ENCODE measurements at places on chromosomes 5 and 9.
A peak's percentile ranks its signal among the peaks of the same experiment; 100 is the strongest.

DNA sequence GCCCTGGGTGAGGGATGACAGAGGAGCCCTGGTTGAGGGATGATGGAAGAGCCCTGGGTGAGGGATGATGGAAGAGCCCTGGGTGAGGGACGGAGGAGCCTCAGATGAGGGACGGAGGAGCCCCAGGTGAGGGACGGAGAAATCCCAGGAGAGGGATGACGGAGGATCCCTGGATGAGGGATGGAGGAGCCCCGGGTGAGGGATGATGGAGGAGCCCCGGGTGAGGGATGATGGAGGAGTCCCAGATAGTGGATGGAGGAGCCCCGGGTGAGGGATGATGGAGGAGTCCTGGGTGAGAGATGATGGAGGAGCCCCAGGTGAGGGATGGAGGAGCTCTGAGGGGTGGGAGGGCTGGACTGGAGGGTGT lies 10.9 kb downstream of the PHF2 start:
- no peak for DNase-seq

DNA sequence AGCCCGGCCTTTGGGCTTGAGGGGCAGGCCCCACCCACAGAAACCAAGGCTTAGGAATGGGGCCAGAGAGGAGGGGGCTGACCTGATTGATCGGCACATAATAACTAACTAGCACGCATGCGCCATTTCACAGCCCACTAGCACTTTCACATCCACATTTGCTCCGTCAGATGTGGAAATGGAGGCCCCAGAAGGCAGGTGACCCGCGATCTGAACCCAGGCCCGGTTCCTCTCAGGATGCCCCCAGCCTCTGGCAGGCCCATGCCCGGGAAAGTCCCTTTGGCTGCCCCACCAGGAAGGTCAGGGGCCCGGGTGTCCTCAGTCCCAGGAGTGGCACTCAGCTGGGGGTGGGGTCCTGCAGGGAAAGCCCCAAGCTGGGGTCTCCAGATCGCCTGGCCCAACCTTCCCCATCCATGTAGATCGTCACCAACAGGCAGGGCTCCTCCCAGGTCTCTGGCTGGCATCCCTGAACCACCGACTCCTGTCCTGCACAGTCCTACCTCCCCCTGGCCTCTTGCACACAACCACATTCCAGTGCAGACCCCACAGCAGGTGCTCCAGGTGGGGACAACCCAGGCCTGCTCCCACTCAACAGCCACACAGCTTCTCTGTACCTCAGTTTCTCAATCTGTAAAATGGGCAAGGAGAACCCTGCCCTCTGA lies 46.7 kb downstream of the VAV2 start:
- no peak for DNase-seq

- no peak for DNase-seq
Observed at GRCh38 chr5:52922384-52922783, 66.8 kb upstream of the ITGA2 start.

- no peak for DNase-seq
Observed at GRCh38 chr9:69030851-69031645, 4.5 kb upstream of the FXN start.

- no peak for DNase-seq
Observed at GRCh38 chr9:95336281-95336680, 18.8 kb upstream of the FANCC start.

- DNase-seq: no peak
Observed at GRCh38 chr5:60703944-60704343, 4.0 kb upstream of the DEPDC1B start.

- DNase-seq: no peak
Observed at GRCh38 chr9:118367383-118367782, 663.2 kb downstream of the TLR4 start.

DNA sequence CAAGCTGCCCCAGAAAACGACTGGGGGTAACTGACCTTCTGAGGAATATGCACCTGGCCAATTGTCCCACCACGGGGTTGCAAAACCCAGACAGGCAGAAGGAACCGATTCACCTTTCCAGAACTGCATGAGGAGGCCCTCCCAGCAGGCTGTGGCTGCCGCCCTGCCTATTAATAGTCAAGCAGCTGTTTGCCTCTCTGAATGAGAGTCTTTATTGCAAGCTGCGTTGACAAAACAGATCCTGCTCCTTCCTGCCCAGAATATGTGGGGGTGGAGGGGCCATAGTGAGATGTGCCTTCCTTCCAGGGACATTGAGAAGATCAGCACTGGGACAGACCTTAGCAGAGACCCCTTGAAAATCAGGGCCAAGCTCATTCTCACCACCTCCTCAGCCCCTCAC lies 18.3 kb upstream of the TCOF1 start:
- no peak for DNase-seq

DNA sequence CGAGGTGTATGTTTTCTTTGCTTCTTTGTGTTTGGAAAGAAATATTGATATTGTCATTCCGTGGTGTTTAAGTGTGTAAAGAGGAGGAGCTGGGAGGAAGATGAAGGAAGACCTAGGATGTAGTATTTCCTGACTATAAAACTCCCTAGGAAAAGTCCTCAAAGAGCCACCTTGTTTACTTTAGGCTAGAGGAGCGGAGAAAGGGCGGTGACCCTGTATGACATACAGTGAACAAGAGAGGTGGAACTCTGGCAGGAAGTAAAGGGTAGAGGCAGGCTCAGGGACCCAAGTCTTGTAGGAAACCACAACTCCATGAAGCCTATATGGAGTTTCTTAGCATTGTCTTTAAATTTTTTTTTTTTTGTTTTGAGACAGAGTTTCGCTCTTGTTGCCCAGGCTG lies 303.9 kb downstream of the DOCK8 start:
- no peak for DNase-seq

GRCh38 chr9:99169086-99169485 lies 52.7 kb downstream of the ALG2 start:
- no peak for DNase-seq

- DNase-seq: no peak
Observed at GRCh38 chr5:90606539-90606938, 47.9 kb downstream of the ADGRV1 start.

DNA sequence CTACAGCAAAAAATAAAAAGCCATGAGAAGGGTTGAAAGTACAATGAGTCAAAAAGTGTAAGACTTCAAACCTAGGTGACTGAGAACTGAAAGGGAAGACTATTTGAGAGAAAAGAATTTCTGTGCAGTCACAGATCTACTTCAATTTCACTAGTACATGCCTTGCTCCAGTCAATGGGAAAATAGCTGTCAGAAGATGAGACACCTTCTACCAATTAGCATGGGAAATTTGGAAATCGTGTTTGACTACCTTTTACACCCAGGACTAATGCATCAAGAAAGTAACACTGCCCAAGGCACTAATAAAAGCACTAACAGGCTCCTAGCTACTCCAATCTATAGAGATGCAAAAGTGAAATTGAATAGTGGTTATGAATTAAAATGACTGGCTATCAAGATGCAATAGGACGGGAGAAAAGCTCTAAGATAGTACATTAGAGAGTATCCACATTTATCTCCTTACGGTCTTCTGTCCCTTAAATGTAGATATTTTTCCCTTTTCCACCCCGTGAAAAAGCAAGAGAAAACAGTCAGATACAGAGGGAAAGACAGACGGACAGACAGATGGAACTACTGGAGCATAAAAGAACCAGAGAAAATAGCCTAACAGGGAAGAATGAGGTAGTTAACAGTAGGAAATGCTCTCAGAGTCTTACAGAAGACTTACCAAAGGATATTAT lies 15.2 kb downstream of the ERP44 start:
- DNase-seq: no peak

DNA sequence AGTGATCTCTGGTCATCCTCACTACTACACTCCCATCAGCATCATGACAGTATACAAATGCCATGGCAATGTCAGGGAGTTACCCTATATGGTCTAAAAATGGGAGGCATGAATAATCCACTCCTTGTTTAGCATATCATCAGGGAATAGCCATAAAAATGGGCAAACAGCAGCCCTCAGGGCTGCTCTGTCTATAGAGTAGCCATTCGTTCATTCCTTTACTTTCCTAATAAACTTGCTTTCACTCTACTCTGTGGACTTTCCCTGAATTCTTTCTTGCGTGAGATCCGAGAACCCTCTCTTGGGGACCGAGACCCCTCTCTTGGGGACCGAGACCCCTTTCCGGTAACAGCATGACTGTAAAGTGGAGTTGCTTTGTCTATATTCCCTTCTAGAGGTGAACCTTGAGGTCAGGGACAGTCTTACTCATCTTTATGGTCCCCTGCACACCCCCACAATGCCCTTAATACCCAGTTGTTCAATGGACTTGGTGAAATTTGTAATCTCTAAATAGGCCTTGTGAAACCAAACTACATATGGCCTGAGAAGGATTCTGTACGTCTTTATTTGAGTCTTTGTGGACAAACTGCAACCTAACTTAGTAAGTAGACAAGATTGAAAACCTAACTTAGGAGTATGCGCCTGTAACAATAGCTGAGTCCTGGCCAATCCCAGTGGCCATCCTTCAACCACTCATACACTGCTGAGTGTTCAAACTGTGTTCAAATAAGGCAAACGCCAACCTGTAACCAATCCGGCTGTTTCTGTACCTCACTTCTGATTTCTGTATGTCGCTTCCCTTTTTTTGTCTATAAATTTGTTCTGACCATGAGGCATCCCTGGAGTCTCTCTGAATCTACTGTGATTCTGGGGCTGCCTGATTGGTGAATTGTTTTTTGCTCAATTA lies 32.3 kb upstream of the UBTD2 start:
- no peak for DNase-seq

DNA sequence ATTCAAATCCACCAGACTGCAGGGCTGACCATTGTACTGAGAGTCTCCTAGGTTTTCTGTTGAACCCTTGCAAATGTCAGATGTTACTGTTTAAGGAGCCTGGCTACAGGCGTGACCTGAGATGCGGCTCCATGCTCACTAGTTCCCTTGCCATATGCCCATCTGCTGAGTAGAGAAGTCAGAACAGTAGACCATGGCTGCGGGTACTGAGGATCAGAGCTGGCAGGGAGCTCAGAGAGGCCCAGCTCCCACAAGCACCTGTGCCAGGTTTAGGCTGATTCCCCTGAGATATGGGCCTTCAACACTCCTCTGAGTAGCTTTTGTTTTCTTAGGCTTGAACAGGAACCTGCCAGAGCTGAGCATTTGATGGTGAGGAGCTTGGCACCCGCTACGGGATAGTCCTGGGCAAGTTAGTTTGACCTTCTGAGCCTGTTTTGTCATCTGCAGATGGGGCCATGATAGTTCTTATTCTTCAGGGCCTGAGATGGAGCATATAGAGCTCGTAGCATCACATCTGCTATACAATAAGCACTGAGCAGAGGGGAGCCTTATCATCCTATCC lies 83.7 kb downstream of the BOD1 start:
- DNase-seq: no peak

GRCh38 chr9:84832453-84832852 lies 162.9 kb downstream of the NTRK2 start:
- DNase-seq: no peak

GRCh38 chr9:116282597-116282996 lies 129.0 kb downstream of the PAPPA start:
- DNase-seq: no peak

DNA sequence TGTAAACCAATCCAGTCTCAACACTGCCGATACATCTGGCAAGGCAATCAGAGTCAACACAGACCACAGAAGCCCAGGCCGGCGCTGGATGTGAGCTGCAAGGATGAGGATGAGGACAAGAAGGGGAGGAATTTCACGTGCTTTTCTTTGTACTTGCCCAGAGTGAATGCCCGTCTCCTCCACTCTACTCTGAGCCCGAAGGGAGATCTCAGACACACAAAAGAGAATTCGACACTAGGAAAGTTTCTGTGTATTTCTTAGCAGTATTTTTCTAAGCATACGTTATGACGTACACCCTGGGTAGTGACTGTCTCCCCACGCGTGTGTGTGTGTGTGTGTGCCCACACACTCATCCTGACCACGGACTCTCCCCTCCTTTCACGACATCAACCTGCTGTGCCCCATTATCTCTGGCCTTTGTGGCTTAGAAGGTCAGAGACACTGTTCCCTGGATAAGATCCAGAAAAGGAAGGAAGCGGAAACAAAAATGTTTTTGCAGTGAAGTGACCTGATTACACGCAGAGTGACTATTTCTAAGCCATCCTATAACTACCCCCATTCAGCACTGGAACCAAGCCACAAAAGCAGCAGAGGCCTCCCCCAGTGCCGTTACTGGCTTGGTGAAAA lies 227.3 kb upstream of the DAPK1 start:
- no peak for DNase-seq

DNA sequence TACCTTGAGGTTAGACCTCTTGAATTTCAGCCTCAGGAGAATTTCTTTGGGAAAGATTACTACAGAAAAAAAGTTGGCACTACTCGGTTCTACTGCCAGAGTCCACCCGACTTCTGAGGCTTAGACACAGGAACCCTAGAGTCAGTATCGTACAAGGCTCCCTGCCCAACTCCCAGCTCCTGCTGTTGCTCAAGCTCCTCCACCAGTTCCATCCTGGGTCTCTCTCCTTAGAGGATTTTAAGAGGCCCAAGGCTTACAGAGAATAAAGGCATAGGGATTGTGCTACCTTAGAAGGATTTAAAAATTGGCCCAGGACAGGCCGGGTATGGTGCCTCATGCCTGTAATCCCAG lies 29.0 kb upstream of the SSBP2 start:
- peak; percentile 18 for DNase-seq

- peak; percentile 31 for DNase-seq
Observed at GRCh38 chr9:92808726-92809451, 44.3 kb upstream of the BICD2 start.

DNA sequence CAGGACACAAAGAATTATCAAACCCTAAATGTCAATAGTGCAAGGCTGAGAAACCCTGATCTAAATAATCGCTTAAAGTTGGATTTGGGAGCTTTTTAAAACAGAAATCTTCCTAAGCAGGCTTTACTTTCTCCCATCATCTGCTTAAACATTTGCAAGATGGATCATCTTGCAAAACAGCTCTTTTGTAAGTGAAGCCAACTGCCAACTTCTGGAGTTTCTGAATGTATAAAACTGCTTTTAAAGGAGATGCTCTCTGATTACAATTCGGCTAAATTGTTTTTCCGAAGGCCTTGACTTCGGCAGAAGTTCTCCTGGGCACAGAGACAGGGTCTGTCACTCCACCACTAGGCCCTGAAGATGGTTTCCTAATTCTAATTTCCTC lies 1.3 kb downstream of the PTPN3 start:
- no peak for DNase-seq

DNA sequence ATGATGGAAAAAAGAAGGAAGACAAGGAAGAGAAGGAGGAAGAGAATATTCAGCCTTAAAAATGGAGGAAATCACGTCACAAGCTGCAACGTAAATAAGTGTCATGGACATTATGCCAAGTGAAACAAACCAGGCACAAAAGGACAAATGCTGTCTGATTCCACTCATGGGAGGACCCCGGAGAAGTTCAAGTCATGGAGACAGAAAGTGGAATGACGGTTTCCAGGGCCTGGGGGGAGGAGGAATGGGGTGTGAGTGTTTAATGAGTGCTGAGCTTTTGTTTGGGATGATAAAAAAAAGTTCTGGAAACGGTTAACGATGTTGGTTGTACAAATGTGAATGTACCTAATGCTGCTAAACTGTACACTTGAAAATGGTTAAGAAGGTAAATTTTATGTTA lies 439.5 kb downstream of the GADD45G start:
- no peak for DNase-seq
